T-helper 17 cell (primary cell): ENCODE measurements at places on chromosomes 2 and 18. TPM values are rescaled to one million over a fixed set of nuclear protein-coding genes. Genes with fewer than 3 reads are reported as not detected.

Gene TSHZ1
- 17.5 TPM for total RNA-seq

- DNase-seq: no peak
Observed at GRCh38 chr2:56460508-56460907, 276.7 kb downstream of the CCDC85A start.

GRCh38 chr2:133240491-133241223 lies 327.6 kb downstream of the NCKAP5 start:
- DNase-seq: no peak

Gene TGFA
- 3.8 TPM for total RNA-seq

Gene ARHGAP15
- 309 TPM for total RNA-seq

DNA sequence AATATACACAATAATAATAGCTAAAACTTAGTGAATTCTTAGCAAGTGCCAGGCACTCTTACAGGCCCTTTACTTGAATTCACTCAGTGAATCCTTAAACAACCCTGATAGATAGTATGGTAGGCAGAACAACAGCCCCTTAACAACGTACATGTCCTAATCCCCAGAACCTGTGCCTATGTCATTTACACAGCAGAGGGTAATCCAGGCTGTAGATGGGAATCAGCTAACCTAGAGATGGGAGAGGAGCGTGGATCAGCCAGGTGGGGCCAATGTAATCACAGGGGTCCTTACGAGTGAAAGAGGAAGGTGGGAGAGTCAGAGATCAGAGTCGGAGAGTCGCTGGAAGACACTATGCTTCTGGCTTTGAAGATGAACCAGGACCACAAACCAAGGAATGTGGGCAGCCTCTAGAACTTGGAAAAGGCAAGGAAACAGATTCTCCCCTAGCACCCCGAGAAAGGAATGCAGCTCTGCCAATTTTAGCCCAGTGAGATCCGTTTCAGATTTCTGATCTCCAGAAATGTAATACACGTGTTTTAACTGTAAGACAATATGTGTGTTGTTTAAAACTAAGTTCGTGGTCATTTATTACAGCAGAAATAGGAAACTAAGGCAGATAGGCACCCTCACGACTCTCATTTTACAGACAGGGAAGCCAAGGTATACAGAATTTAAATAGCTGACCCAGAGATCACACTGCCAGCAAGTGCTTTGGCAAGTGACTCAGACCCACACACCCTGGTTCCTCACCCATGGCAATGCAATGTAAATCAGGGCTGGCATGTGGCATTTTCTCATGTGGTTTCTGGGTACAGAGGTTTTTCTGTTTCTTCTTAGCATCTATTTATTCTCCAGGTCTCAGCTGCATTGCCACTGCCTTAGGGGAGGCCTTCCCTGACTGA lies 68.9 kb downstream of the DOCK10 start:
- DNase-seq: no peak

GRCh38 chr2:49165662-49166061 lies 11.3 kb upstream of the FSHR start:
- no peak for DNase-seq

DNA sequence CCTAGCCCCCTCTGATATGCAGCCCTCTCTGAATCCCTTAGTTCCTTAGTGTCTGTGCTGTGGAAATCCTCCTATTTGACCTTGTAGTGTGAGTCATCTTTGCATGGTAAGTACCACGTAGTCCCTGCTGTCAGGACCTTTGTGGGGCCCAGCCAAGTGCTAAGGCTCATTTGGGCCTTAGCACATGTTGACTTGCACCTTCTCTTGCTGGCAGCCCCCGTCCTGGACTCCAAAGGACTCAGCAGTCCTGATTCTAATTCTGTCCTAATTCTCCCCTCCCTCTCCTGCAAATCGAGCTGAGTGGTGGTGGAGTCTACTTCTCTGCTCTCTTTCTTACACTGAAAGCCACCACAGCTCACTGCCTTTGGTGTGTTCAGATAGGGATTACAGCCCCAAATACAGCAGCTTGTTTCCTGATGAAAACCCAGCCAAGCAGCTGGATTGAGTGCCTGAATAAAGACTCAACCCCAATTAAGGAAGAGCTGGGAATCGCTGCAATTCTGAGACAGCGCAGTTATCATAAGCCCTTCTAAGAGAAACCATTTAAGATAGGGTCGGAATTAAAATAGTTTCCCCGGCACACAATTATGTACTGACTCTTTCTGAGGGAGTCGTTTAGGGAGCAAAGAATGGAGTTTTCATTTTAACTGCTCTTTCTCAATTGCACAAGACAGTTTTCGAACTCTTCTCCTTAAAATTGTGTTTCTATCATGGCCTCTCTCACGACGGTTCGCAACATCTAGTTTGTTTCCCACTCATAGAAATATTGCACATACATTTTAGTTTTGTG lies 215.6 kb upstream of the TNP1 start:
- no peak for DNase-seq

Gene RPRD1A
- 20.5 TPM for total RNA-seq

Gene OR6B2
- not detected for total RNA-seq

- DNase-seq: no peak
Observed at GRCh38 chr2:150911766-150912280, 349.8 kb downstream of the RBM43 start.

DNA sequence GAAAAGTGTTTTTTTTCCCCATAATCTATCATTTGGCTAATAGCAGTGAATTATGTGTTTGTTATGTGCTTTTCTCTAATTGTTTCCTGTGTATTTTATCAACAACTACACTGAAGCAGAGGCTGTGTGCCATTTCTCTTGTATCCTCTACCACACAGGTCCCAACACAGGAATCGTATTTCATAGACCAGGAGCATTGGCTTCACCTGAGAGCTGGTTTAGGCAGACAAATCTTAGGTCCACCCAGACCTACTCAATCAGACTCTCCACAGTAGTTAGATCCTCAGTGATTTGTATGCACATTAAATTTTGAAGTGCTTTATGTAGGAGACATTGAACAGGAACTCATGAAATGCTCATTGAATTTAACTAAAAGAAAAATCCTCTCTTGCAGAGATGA lies 109.2 kb downstream of the FSHR start:
- DNase-seq: no peak

DNA sequence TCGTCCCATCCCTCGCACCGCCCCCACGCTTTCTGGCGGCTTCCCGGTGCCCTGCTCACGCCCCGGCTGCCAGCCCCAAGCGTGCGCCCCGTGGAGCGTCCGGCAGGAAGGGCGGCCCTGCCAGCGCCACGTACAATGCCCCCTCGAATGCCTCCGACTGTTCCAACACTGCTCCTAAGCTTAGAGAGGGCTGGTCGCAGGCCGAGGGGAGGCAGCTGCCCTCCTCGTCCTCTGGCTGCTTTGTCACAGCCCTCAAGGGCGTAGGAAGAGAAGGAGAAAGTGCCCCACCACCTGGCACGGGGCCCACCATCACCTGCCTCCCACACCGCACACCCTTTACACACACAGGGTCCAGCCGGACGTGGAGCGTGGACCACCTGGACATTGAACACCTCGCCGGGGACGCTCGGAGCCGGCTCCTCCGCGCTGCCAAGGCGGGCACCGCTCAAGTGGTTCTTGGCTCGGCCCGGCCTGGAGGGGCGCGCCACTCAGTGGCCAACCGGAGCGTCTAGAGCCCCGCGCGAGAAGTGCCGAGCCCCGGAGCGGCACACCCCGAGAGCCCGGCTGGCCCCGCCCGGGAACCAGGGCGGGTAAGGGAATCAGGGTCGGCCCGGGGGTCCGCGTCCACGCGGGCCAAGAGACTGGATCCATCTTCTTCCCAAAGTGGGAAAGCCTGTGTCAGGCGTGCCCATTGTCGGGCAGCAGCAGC lies 830 bp downstream of the DNER start:
- DNase-seq: no peak

DNA sequence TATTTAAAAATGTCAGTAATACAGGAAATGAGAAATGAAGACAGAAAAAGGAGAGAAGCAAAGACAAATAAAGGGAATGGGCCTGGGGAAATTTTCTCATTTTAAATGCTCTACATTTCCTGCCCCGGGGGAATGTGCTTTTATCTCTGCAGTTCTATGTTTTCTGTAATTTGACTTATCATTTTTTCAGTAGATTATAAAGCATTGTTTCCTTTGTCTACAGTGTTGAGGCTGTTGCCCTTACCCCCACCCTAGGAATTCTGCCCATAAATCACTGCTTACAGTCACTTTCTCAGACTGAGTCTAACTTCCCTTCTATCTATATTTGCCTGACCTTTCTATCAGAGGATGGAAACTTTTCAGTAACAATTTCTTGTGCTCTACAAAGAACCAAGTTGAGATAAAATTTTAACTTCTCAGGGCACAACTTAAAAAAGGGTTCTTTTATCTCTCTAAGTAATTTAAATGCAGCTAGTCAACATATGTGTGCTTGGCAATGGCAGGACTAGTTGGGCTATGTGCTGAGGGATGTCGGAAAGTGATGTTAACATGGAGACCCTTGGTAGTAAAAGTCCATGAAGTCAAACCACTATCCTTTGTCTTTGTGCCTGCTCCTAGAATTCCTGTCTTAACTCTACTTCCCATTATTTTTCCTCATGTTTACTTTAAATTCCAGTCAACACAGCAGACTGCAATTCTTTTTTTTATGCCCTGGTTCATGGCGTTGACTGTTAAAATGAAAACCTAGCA lies 146.5 kb upstream of the MMADHC start:
- DNase-seq: no peak

DNA sequence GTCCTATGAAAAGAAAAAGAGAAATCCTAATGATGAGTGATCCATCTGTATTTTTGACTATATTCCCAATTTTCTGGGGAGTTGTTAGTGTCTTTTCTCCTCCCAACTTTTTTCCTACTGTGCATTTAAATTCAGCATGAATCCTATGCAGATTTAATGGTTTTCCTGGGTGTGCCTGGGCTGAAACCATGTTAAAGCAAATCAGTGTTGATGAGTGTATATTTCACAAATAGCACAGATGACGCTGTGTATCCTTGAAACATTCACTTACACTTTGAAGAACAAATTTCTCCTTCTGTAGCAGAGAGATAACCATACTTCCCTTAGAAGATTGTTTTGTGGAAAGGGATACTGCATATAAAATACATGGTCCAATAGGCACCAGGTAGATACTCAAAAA lies 114.3 kb downstream of the TRIB2 start:
- no peak for DNase-seq

Gene CFC1
- total RNA-seq: not detected

DNA sequence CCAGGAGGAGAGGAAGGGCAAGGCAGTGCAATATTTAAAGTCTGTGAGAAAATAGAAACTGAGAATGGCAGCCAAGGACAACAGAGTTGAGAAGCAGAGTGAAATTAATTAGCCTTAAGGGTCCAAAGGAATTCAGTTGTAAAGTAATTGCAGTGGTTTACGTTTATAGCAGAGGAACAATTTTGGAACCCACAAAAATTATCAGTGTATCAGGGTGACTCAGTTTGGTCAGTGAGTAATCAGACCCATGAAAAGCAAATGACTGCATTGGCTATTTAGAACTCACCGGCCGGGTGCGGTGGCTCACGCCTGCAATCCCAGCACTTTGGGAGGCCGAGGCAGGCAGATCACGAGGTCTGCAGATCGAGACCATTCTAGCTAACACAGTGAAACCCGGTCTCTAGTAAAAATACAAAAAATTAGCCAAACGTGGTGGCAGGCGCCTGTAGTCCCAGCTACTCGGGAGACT lies 245.8 kb upstream of the SLC39A10 start:
- no peak for DNase-seq

DNA sequence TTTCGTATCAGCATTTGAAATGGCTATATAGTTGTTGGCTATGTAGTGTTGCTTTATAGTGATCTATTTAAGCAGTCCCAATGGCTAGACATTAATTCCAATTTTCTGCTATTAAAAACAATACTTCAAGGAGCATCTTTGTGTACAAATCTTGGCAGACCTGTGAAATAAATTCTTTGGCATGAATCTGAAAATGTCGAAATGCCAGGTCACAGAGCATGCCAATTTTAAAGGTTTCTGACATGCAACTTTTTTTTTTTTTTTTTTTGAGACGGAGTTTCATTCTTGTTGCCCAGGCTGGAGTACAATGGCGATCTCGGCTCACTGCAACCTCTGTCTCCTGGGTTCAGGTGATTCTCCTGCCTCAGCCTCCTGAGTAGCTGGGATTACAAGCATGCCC lies 26.8 kb upstream of the CABLES1 start:
- DNase-seq: no peak

Gene TEKT4
- not detected for total RNA-seq

Gene CASP8
- 191 TPM for total RNA-seq

DNA sequence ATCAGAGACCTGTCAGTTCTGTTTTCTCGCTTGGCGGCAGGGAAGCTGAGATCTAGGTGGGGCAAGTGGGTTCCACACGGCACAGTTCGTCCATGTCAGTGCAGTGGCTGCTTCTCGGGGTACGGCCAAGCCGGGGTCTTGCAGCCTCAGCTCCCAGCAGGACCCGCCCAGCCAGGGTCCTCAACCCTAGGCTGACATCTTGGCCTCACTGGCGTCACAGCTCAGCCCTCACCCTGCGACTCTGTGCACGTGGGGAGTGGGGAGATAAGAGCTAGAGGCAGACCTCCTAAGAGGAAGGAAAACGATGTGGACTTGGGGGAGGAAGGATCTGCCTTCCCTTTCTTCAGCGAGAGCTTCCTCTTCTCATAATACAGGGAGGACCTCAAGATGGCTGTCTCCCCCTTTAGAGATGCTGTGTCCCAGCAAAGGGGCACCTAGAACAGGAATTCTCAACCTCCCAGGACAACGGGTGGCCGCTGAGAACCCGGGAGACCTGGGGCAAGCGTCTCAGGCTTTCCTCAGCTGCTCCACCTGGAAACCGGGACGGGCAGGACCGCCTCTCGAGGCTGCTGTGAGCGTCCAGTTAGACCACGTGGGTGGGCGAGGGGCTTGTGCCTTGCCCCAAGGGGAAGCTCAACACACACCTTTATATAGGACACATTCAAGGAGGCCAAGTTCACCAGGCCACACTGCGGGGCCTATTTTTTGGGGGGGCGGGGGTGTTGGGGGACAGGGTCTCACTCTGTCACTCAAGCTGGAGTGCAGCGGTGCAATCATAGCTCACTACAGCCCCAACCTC lies 23.5 kb upstream of the KLF11 start:
- DNase-seq: no peak

Gene ONECUT2
- total RNA-seq: not detected

Gene CNOT11
- total RNA-seq: 48.5 TPM

Gene FBLN7
- 21.7 TPM for total RNA-seq

- DNase-seq: no peak
Observed at GRCh38 chr2:69272803-69273471, 114.1 kb downstream of the GFPT1 start.

Gene SKOR2
- total RNA-seq: not detected

Gene LRP2
- total RNA-seq: not detected

DNA sequence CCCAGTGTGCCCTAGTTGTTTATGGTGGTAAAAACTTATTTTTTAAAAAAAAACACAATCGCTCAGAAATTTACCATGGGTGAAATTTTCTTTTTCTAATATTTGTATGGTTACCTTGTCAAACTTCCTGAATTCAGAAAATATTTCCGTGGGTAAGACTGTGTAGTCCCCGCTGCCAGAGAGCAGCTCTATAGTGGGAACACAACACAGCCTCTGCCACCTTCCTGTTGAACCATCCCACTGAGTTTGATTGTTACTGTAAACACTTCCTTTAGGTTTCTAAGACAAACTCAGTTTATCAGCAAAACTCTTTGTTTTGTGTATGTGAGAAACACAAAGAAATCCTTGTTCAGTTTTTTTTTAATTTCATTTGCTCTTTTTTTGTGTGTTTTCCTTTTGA lies 17.9 kb downstream of the DNAH6 start:
- DNase-seq: no peak

GRCh38 chr2:113068706-113069485 lies 1.1 kb downstream of the IL1F10 start:
- no peak for DNase-seq

- no peak for DNase-seq
Observed at GRCh38 chr2:28665041-28665704, 86.5 kb upstream of the PPP1CB start.

GRCh38 chr2:84846041-84846663 lies 34.7 kb downstream of the TRABD2A start:
- DNase-seq: no peak

GRCh38 chr2:67466734-67467133 lies 69.6 kb downstream of the ETAA1 start:
- no peak for DNase-seq
